GM23248 (cell line): ENCODE measurements at places on chromosomes 2 and 18.
A peak's percentile ranks its signal among the peaks of the same experiment; 100 is the strongest.

DNA sequence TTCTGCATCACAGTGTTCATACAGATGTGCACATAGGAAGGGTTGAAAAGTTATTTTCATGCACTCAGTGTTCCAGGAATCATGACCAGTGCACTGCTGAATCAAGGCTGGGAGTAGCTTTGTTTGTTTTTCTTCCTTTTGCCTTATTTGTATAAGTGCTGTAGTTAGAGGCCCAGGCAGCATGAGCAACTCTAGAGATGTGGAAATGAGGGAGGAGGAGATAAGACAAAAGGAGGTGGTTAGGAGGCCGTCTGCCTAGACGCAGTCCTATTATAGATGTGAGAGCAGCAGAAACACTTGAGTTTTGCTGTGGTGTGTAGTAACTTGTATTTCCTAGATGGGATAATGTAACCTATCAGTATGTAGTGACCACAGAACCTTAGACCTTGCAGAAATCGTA, 264.3 kb upstream of the RASGRP3 start:
- peak; percentile 93 for DNase-seq

- no peak for DNase-seq
Observed at GRCh38 chr2:221431477-221431876, 140.6 kb downstream of the EPHA4 start.

GRCh38 chr2:125961739-125962138, 694.2 kb upstream of the GYPC start:
- DNase-seq, result no peak

- peak; percentile 75 for DNase-seq
Observed at GRCh38 chr2:191478799-191479679, 198.9 kb upstream of the NABP1 start.
